ENCODE measurements at places on chromosomes 7 and 10.
A peak's percentile ranks its signal among the peaks of the same experiment; 100 is the strongest.

DNA sequence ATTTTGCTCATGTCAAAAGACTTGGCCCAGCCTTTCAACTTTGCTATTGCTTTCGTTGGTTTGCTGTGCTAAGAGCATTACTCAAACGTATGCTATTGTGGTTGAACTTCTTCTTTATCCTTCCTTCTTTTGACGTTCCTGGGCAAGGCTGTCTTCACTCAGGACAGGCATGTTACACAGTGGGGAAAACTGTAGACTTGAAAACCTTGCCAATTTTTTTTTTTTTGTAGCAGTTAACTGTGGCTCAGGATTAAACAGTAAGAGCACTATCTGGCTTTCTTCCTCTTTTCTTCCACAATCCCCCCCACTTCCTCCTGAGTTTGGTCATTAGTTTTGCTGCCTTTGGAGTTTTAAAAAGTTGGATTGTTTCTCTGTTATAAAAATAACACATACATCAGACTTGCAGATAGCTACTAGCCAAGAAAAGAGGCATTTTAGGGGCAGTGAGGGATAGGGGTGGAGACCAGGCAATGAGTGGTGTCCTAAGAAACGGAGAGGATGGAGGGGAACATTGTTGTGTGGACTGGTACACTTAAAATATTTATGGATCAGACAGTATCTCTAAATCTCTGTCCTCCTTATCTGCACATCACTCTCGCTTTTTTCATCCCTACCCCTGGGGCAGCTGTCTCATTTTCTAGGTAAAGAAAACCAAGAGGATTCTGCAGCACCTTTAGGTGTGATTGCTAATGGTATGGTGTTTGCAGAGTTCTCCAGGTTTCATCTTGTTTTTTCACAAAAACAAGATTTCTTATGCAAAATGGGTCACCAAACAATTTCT, 181.7 kb downstream of the LRMDA start:
- DNase-seq, result no peak

GRCh38 chr10:22980822-22981221, 53.0 kb downstream of the ARMC3 start:
- no peak for DNase-seq

- no peak for DNase-seq
Observed at GRCh38 chr10:132547421-132547861, 9.9 kb downstream of the INPP5A start.

GRCh38 chr10:6657196-6657595, 77.1 kb upstream of the PRKCQ start:
- DNase-seq, result no peak

DNA sequence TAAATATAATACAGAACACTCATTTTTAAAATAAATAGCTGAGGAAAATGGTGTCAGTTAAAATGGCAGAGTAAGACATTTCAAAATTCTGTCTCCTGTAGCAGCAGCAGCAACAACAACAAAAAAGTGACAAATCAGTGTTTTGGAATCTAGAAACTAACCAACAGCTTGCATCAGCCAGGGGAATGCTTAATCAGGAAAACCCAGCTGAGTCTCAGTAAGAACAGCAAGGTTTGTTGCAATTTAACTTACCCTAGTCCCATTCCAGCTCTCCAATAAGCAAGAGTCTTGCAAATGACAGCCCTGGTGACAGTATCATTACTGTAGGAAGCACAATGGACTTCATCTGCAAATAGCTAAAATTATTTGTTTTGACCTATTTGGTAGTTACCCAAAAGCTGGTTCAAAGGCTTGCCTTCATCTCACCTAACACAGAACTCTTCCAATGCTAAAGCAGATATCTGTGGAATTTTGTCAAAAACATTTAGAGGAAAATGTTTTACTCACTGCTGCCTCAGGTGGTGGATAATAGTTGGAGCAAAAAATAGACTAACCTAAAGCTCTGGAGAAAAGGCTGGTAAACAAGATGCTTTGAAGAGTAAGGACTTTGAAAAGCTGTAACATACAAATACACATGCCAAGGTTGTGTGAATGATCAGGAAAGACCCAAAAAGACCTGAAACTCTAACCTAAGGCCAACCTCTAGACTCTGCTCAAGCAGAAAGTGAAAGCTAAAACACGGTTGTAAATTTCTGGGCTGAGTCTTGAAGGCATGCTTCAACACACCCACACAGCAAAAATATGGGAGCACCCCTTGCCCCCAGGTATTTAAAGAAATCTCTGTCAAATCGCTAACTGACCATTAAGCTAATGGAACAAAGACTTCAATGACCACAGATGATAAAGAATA, 9.9 kb upstream of the ARHGAP22 start:
- DNase-seq, result no peak

GRCh38 chr10:108462005-108462404, 1297.5 kb upstream of the SORCS1 start:
- no peak for DNase-seq

GRCh38 chr7:84477786-84478478, 283.3 kb upstream of the SEMA3A start:
- DNase-seq, result no peak

GRCh38 chr10:1163831-1164230, 107.6 kb downstream of the WDR37 start:
- DNase-seq, result no peak

GRCh38 chr10:51524041-51524440, 175.4 kb downstream of the CSTF2T start:
- DNase-seq, result no peak

GRCh38 chr10:78455811-78456210, 422.1 kb downstream of the RPS24 start:
- DNase-seq, result peak; percentile 42

- DNase-seq, result no peak
Observed at GRCh38 chr7:145276118-145276517, 440.3 kb upstream of the TPK1 start.

DNA sequence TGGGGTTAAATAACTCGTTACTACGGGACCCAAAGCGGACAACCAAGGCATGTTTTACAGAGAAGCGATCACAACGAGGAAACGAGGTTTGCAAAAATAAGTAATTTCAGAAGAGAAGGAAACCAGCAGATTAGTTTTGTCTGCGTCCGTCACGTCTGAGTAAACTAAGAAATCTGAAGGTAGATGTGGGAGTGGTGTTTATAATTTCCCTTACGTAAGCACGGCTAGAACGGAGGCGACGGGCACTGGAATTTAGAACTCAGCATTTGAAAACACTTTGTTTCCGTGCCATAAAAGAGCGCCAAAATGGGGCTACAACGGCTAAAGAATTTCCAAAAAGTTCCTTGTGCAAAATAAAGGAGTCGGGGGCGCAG, 718 bp upstream of the UMAD1 start:
- DNase-seq, result no peak

DNA sequence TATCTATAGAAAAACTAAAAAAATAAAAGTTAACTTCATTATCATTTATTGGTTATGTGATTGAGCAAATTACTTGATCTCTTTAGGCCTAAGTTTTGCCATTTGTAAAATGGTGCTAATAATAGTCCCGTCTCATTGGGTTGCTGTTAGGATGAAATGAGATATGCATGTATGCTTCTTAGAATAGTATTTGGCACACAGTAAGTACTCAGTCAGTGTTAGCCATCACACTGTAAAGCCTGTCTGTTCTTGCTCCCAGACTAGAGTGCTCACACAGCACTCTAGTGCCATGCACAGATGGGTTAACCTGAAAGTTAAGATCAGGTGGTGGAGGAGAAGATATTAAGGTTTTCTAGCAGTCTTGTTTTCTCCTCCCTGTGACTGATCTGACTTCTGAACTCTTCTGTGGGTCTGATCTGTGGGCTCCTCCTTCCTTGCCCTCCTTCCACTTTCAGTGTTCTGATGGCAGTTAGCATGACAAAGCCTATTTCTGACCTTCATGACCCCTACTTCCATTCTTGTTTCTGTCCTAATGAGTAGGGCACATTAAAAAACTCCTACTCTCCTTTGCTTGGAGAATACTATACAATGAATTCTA, 167.5 kb downstream of the RNLS start:
- DNase-seq, result no peak

DNA sequence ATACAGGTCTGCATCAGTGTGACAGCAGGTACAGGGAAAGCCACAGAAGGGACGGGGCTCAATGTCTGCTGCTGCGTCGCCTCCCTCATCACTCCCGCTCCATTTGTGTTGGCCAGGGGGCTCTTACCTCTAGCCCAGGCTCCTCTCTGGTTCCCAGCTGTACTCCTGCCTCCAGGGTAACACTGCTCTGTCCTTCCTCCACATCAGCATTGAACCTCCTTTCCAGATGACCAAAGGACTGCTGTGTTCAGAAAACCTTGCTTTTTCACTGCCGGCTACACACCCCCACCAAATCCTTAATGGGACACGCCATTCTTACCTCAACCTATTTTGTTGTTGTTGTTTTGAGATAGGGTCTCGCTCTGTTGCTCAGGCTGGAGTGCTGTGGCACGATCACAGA, 2.1 kb upstream of the TMEM236 start:
- no peak for DNase-seq

DNA sequence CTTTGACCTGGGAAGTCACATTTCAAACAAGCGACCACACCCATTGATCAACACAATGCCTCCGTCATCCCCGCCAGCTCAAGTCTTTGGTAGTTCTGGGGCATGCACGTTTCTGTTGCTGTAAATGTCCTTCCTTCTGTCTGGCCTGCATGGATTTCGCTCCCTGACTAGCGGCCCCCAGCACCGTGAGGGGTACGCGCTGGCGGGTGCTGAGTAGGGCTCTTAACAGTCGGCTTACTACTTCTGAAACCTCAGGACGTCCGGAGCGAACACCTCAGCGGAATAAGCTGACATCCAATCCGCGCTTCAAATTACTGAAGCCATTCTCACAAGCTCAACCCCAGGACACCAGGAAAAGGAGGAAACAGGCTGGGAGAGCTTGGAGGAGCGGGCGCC, 505 bp downstream of the NUDCD3 start:
- no peak for DNase-seq

- no peak for DNase-seq
Observed at GRCh38 chr7:46156086-46156485, 235.0 kb upstream of the IGFBP3 start.

- no peak for DNase-seq
Observed at GRCh38 chr7:78768859-78769258, 684.6 kb downstream of the MAGI2 start.

GRCh38 chr10:67784474-67784873, 53.5 kb downstream of the DNAJC12 start:
- DNase-seq, result no peak

DNA sequence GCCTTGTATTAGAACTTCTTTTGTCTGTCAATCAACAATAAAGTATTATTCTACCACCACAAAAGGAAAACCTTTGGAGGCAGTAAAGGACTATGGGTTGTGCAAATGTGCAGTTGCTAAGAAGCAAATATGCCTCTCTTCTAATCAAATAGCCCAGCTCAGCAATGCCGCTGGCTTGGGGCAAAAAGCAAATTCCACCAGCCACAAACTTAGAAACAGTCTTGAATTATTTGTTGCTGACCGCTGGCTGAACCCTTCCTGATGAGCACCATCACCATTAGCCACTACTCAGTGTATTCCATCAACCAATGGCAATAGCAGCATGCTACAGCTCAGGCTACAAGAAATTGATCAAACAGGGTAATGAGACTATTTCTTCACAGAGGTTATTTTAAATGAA, 51.0 kb downstream of the SKAP2 start:
- DNase-seq, result no peak

- no peak for DNase-seq
Observed at GRCh38 chr10:97585439-97585811, 1.2 kb downstream of the HOGA1 start.

DNA sequence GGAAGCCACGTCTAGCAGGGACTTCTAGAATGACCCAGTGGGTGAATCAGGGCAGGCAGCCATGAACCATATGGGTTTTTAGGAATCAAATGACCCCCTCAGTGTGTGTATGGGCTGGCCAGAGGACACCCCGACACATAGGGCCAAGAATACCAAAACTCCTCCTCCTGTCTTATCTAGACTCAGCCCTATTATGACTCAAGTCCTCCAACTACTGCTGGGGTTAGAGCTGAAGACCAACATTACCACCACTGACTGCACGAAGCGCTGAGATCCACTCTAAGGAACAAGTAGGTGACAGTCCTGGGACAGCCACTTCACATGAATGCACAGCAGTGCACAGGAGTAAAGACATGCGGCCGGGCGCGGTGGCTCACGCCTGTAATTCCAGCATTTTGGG, 11.5 kb upstream of the SVOPL start:
- no peak for DNase-seq

DNA sequence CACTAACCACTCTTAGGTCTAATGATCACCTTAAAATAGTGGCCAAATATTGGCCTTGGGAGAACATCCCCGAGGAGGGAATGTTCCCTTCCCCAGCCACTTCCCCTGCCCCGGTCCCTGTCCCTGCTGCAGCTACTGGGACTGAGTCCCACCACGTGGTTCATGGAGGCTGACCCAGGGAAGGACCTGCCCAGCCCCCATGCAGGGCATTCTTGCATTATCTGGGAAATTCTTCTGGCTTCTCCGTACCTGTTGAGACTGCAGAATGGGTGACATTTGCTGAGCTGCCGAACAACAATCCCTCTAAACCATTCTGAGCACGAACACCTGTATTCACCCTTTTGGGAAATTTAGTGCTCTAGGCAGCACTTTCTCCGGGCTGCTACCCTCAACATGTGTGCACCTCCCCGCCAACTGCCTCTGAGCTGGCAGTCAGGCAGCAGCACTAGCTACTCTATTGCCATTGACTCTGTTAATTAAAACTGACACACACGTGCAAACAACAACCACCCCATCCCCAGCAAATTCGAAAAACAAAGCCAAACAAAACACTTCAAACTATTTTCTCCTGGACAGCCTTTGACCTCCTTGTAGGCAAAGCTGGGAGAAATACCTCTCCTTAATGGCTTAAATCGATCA, 567.4 kb upstream of the MKI67 start:
- no peak for DNase-seq

- DNase-seq, result no peak
Observed at GRCh38 chr7:70135656-70136055, 537.4 kb downstream of the AUTS2 start.

- no peak for DNase-seq
Observed at GRCh38 chr7:134885967-134886352, 100.3 kb upstream of the AGBL3 start.

- peak; percentile 4 for DNase-seq
Observed at GRCh38 chr7:149196151-149196704, 882 bp downstream of the ZNF282 start.

GRCh38 chr7:55966851-55967250, 2.5 kb downstream of the NIPSNAP2 start:
- no peak for DNase-seq
